ENCODE measurements at places on chromosomes 1 and 21. TPM values are rescaled to one million over a fixed set of nuclear protein-coding genes. Genes with fewer than 3 reads are reported as not detected.

GRCh38 chr1:172041102-172041501, 199.8 kb downstream of the DNM3 start:
- no peak for DNase-seq

- peak; percentile 4 for DNase-seq
These were observed 23.2 kb downstream of the MORN1 start for GRCh38 chr1:2368053-2368744.

DNA sequence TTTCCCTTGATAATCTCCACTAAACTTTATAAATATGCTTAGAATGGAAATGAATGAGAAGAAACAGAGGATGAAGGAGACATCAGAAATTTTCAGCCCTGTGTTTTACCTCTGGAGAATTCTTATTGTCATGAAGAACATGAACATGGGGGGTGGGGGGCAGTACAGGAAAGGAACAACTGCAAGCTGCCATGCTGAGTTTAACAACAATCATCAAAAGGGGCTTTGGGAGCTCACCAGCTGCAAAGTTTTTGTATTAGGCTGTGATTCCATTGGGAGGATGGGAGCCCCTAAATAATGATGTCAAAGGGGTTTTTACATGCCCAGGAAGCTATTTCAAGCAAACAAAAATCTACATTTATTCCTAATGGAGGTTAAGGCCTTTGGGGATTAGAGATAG, 103.3 kb downstream of the AKT3 start:
- no peak for DNase-seq

The OR10Z1 gene
- total RNA-seq, result not detected

- DNase-seq, result no peak
These were observed 69.7 kb downstream of the CC2D1B start for GRCh38 chr1:52296345-52296744.

- no peak for DNase-seq
These were observed 169.9 kb upstream of the CSF3R start for GRCh38 chr1:36652586-36652985.

DNA sequence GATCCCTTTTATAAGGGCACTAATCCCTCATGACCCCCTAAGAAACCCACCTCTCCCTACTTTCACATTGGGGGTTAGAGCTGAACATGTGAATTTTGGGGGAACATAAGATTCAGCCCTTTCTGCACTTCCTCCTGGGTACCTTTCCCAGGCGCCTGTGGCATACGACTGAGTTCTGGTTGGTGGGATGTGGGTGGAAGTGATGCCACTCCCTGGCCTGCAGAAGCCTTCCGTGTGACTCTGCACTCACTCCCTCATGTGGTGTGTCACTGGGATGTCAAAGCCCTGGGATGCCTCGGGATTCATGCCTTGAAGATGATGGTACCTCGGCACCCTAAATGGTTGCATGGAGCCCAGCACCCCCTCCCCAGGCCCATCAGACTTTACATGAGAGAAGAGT, 28.3 kb upstream of the VASH2 start:
- DNase-seq, result no peak

The AQP10 gene
- total RNA-seq, result not detected

DNA sequence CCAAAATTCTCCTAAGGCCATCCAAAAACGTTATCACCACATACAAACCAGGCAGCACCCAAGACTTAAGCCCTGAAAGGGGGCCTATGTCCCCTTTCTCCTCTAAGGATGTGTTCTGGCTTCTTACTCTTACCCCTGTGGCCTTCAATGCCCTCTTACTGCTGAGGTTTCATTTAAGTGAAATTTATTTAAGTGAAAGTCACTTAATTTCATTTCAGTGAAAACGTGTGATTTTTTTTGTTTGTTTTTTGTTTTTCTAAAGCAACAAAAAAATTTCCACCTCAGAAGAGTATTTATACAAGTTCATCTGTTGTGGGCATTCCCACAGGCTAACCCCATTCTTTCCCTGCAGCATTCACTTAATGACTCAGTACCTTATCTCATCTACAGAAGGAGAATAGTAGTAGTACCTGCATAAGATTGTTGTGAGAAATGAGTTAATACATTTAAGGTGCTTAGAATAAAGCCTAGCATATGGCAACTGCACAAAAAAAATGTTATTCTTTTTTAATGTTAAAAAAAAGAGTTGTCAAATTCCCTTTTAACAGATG, 220.6 kb downstream of the CHRM3 start:
- DNase-seq, result no peak

DNA sequence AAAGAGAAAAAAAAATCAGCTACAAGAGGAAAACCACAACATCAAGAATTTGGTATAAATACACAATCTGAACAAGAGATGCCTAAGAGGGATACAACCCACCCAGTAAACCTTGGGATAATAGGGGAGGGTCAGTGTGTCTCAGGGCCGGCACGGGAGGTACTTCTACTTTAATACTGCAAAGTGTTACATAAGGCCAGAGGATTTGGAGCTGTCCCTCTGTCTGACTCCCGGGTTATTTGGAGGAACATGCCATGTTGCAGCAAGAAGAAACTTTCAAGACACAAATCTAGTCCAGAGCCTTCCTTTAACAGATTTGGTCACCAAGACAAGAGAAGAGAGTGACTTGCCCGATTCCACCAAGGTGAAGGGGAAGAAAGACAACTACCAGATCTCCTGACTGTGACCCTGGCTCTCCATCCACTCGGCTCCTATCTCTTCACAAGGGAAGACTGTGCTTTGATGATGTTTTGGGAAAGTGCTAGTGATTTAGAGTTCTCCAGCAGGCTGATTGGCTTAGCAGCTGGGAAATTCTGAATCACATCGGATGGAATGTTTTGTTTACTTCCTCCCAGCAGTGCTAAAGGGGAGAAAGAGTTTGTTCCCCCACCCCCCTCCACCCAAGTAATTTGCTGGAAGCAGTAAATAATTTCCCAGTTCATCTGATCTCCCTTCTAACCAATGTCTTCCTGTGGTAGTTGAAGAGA, 29.3 kb downstream of the SGIP1 start:
- peak; percentile 13 for DNase-seq

The MFSD2A gene
- total RNA-seq, result 2.0 TPM

The AIM2 gene
- 10.3 TPM for total RNA-seq

DNA sequence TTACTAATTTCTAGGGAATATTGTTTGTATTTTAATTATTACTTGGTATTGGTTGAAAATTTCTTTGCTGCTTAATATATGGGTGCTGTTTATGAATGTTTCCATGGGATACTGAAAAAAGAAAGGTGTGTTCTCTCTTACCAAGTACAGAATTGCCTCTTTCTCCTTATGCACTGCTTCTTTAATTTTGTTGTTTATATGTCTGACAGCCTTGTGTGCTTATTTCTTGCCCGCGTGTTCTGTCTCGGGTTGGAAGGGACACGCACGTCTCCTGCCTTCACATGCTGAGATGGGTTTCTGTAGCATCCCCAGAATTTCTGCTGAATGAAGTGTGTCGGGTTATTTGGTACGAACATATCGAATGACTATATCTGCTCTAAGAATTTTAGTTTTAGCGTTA, 51.1 kb downstream of the AGPAT3 start:
- no peak for DNase-seq

DNA sequence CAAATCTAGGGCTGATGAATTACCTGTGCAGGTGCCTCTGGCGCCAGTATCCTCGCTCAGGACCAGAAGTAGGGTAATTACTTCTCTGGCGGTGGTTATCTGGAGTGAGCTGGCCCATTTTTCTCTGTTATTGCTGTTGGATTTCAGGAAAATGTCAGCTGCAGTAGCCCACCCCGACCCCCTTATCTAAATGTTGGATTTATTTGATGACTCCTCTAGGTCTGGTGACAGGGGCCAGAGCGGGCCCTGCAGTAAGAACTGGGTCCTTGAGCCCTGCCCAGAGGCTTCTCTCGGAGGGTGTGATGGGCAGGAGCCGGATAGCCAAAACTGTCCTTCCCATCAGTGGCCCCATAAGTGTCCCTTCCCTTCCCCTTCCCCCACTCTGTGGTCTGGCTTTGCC, 384.3 kb downstream of the PTPRU start:
- DNase-seq, result no peak

The CYP2J2 gene
- total RNA-seq, result 61.9 TPM

GRCh38 chr1:150841626-150842025, 33.6 kb upstream of the CTSK start:
- no peak for DNase-seq

The ZSCAN20 gene
- 5.5 TPM for total RNA-seq

GRCh38 chr1:119448127-119448511, 33.2 kb downstream of the HSD3B2 start:
- DNase-seq, result no peak

The COL11A1 gene
- total RNA-seq, result not detected

- no peak for DNase-seq
These were observed 14.8 kb upstream of the BECN2 start for GRCh38 chr1:241942738-241943137.

The SPATA45 gene
- total RNA-seq, result not detected

DNA sequence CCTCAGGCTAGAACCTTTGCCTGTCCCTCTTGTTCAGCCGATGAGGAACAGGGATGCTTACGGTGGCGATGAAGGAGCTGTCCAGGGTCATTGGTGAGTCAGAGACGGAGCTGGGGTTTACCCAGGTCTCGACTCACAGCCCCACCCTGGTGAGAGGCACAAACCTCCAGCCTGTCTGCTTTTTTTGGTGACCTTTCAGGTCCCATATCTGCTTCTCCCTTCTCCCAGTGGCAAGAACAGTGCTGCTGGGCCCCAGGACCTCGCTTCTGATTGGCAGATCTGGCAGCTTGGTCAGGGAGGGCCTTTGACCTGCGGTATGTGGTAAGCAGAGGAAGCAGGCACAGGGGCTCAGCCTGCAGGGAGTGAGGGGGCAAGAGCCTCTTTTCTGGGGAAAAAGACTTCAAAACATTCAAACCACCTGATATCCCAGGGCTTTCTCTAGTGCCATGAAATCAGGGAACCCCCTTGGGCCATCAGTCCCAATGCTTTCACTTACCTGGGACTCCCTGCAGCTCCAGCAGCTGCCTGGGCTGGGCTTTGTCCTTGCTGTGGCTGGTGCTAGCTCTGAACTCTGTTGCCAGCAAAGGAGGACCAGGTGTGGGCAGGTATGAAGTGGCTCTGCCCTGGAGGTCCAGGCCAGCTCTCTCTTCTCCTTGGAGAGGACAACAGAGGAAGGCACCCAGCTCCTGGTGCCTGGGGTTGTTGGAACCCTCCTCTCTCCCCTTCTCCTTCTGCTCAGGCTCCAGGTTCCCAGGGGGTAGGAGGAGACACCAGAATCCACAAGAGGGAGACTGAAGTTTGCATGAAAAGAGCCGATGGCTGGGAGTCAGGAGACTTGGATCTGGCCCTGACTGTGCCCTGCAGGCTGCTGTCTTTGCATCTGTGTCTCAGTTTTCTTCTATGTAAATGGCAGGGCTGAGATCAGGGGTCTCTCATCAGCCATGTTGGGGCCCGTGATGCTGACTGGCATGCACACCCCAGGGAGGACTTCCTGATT, 41.4 kb downstream of the TRIM62 start:
- no peak for DNase-seq

- DNase-seq, result no peak
These were observed 25.7 kb downstream of the CTH start for GRCh38 chr1:70436622-70437251.

- DNase-seq, result no peak
These were observed 664.4 kb downstream of the PTPRU start for GRCh38 chr1:29900712-29901111.

The C4BPA gene
- total RNA-seq, result 2.2 TPM

DNA sequence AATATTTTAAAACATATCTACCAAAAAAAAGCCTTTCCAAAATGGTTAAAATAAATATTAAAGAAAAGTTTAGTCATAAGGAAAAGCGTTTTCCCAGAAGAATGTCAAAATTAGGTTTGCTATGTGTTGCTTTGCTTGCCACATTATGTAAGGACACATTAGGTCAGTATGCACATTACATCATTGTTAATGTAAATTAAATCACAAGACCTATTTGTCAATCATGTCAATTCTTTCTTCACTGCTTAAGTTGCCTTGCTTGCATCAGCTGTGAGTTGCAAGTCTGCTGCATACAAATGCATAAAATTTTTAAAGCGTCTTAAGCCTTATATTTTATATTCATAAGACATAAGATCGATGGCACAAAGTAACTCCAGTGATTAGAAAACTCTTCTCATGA, 448.9 kb downstream of the PCP4 start:
- DNase-seq, result no peak

DNA sequence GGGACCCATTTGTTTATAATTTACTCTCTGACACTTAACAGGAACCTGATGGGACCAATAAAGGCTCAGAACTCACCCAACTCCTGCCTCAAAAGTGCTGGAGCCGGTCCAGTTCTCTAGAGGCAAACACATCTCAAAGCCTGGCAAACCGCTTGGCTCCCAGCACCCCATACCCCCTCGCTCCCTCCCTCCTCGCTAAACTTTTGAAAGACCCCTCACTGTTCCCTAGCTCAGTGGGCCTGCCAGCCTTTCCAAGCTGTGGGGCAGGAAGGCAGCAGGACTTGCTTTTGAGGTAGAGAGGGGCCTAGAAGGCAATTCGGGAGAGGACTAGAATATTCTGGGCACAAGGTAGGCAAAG, 40.2 kb downstream of the PAX7 start:
- DNase-seq, result no peak

GRCh38 chr1:177798614-177799013, 171.2 kb downstream of the SEC16B start:
- no peak for DNase-seq

- DNase-seq, result no peak
These were observed 569.1 kb downstream of the NPHP4 start for GRCh38 chr1:5423109-5423508.

- DNase-seq, result no peak
These were observed 1121.7 kb upstream of the PRMT6 start for GRCh38 chr1:105934806-105935205.

GRCh38 chr1:151967091-151967490, 26.6 kb downstream of the S100A10 start:
- no peak for DNase-seq

The FCRL6 gene
- total RNA-seq, result not detected

DNA sequence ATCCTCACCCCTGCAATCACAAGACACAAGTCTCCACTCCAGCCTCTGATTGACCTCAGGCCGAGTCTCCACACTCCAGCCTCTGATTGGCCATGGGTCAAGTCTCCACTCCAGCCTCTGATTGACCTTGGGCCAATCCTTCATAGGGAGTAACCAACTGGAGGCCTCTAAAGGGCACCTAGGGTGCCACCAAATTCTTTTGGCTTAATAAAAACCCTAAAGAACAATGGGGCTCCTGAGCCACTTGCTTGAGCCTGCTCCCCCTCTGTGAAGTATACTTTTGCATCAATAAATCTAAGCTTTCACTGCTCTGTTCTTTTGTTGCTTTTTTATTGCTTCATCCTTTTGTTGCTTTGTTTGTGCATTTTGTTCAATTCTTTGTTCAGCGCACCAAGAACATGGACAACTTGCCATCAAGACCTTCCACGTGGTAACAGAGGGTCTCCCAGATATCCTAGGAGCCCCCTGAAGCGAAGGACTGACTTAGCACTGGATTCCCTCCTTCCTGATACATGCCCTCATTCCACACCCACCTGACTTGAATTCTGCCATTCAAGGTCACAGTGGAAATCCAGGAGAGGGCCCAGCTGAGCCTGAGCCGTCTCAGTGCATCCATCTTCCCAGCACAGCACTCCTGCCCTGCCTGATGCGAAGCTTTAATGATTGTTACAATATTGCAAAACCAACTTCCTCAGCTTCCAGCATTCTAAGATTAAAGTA, 152.9 kb downstream of the NPHP4 start:
- DNase-seq, result no peak

Data from transverse colon (tissue), 4 donors.